SJSA1 (cell line): ENCODE measurements at places on chromosomes 4 and X. TPM values are rescaled to one million over a fixed set of nuclear protein-coding genes. Genes with fewer than 3 reads are reported as not detected.

SERPINA7 gene
- not detected in 2 replicates for total RNA-seq

- DNase-seq, result no peak
Measured at GRCh38 chr4:151721466-151721865, 39.3 kb downstream of the GATB start.

- no peak for DNase-seq
Measured at GRCh38 chr4:145316897-145317574, 136.6 kb upstream of the OTUD4 start.

CT45A7 gene
- total RNA-seq, result not detected in 2 replicates

NXF2B gene
- total RNA-seq, result not detected in 2 replicates

GRCh38 chr4:11729548-11729947 is 300.9 kb upstream of the HS3ST1 start:
- no peak for DNase-seq

DNA sequence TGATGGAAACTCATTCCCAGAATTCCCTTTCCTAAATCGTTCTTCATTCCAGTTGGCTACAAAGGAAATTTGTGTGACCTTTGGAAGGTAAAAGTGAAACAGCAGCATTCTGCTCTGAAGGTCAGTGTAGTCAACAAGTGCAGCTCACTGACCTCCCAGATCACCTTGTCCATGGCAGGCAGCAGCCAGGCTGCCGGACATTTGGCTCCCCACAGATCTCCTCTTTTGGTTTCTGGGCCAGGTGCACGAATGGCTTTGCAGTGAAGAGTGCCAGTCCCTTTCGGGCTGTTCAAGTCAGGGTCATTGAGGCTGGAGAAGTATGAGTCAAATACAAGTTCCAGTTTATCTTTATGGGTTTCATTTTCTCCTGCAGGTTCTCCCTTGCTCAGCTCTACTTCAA is 14.3 kb downstream of the GPRIN3 start:
- no peak for DNase-seq

- DNase-seq, result no peak
Measured at GRCh38 chr4:78162821-78163220, 105.7 kb downstream of the FRAS1 start.

DNA sequence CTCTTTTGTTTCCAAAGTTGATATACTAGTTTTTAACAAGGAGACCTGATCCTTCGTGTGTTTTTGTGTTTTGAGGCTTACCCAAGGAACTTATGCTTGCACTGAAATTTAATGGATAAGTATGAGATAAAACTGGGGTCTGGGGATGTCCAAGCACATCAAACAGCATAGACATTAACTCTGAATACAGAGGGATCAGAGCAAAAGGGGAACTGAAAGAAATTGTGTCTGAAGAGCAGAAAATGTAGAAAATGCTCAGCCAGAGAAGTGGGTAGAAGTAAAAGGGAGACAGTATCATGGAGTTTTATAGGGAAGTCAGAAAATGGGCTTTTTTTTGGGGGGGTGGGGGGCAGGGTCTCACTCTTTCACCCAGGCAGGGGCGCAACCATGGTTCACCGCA is 695.4 kb downstream of the ARAP2 start:
- DNase-seq, result no peak

- DNase-seq, result no peak
Measured at GRCh38 chrX:23554304-23554703, 113.0 kb upstream of the PRDX4 start.

PRRG3 gene
- not detected in 2 replicates for total RNA-seq

SMIM10L2A gene
- not detected in 2 replicates for total RNA-seq

- DNase-seq, result no peak
Measured at GRCh38 chr4:25865586-25865985, 2.8 kb upstream of the SEL1L3 start.

- DNase-seq, result no peak
Measured at GRCh38 chr4:110411574-110412011, 64.4 kb upstream of the ENPEP start.

- no peak for DNase-seq
Measured at GRCh38 chr4:11438647-11439046, 10.0 kb upstream of the HS3ST1 start.

DNA sequence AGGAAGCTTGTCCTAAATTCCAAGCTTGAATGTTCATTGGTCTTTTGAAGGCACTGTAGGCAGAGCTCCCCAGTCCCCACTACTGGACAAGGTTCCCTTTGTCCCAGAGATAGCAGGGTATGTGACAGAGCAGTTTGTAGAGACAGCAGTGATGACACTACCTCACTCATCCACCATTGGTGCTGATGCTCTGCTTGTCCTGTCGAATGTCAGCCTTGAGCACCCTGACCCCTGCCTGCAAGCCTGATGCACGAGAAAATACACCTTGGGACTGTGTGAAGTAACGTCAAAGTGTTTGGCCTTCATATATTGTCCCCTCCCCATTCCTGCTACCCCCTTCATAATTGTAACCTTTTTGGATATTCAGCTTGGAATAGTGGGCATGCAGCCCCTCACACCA is 188.9 kb upstream of the EOLA2 start:
- no peak for DNase-seq

DNA sequence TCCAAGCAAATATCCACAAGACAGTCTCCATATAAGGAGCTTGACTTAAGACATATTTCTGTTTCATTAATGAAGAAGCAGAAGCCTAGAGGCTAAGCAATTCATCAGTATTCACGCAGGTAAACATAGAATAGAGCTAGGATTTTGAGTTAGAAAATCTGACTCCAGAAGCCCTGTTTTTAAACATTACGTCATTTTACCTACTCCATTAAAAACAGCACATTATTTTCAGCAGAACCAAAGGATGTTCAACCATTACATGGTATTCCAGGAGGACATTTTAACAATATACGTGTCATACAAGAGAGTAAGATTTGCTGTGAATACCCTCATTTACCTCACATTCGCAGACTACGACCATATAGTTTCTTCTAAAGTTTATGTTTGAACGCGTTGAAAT is 403.3 kb upstream of the TRAM1L1 start:
- DNase-seq, result no peak

DNA sequence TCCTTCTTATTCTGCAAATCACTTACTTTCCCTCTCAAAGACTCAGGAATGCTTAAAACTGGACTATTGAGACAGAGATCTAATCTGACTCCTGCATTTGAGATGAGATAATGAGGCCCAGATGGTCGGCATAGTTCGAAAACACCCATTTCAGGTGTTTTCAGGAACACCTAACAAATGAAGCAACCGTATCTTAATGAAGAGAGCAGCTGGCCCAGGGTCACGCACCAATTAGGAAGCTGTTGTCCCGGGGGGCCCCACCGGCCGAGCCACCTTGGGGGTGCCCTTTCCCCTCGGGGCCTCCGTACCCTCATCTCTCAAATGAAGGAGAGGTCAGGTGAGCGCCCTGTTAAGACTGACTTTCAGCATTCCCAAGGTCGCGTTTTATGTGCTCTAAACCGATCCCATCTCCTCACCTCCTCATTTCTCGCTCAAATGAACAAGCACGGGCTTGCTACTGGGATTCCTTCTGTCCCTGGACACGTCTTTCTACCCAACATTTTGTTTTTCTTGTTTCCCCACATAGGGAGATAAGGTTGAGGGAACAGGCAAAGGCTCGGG is 824 bp downstream of the LRPAP1 start:
- peak; percentile 1 for DNase-seq

DNA sequence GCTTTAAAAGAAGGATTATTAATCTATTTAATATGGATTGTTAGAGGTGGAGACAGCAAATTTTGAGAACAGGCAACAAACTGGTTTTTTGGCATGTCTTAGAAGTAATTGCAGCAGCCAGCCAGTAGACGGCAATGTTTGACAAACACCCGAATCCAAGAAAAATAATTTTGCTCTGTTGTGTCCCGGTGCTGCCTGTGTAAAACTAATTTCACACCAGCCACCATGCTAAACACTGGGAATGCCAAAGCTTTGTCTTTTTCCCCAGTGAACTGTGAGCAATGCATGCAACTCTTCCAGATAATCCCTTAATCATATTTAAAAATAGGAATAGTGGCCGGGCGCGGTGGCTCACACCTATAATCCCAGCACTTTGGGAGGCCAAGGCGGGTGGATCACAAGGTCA is 25.9 kb downstream of the SMIM31 start:
- DNase-seq, result peak; percentile 92

GC gene
- total RNA-seq, result not detected in 2 replicates

CLTRN gene
- not detected in 2 replicates for total RNA-seq
